ENCODE measurements at places on chromosomes 4 and X.

DNA sequence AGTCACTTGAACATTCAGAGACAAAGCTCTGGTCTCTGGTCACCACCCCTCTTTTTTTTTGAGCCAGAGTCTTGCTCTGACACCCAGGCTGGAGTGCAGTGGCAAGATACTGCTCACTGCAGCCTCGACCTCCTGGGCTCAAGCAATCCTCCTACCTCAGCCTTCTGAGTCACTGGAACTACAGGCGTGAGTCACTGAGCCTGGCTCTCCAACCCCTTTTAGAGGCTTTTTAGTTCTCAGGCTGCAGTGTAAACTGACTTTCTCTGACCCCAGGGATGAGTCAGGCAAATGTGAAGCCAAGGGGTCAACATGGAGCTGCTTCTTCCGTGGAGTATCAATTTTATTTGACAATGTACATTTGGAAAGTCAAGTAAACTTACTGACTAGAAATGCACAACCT, 229.2 kb downstream of the PTTG2 start:
- peak; percentile 50 for DNase-seq

DNA sequence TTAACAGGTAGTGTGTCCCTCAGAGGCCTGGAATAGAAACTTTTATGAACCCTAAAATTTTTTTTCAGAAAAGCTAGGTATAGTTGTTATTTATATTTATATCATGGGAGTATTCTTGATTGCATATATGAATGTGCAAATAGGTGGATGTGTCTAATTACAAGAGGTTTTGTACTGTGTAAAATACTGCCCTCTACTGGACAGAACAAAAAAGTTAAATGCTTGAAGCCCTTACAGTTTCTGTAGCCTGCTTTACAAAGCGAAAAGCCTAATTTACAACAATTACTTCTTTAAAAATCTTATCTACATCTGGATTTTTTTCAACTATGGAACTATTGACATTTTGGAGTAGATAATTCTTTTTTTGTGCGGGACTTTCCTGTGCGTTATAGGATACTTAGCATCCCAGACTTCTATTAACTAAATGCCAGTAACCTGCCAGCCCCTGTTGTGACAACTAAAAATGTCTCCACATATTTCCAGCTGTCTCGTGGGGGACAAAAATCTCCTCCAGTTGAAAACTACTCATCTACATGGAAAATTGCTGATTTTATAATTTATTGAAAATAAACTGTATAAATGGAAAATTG, 35.1 kb downstream of the ENPEP start:
- DNase-seq = peak; percentile 54

GRCh38 chr4:76525751-76526150, 90.7 kb downstream of the SHROOM3 start:
- no peak for DNase-seq

DNA sequence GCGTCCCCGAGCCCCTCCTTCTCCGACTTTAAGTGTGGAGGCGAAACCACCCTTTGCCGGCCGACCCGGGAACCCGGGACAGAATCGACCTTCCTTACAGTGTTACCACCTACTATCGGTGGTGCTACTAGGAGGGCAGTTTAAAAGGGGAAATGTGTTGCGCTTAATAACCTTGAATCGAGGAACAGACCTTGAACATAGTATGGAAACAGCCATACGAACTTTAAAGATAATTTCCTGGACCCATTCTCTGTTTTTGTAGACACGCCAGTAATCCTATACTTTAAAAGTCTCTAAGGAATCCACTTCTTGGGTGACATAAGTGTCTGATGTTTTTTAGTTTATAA, 1.5 kb downstream of the ING2 start:
- no peak for DNase-seq

Data from AG20443 (cell line).